ENCODE measurements at places on chromosomes 6 and 20. TPM values are rescaled to one million over a fixed set of nuclear protein-coding genes. Genes with fewer than 3 reads are reported as not detected.

Gene MAK
- total RNA-seq, result not detected

Gene CGA
- not detected for total RNA-seq

Gene FAM229B
- total RNA-seq, result 3.1 TPM

Gene RSPH4A
- total RNA-seq, result under 0.01 TPM

Gene GFOD1
- 41.4 TPM for total RNA-seq

Gene FAM110A
- 7.9 TPM for total RNA-seq

Gene EFCAB8
- 0.36 TPM for total RNA-seq

Gene SCRT2
- not detected for total RNA-seq

Gene CD40
- 13.8 TPM for total RNA-seq

Gene PSORS1C1
- total RNA-seq, result 6.0 TPM

Gene PRR18
- under 0.01 TPM for total RNA-seq

Data from nasal cavity respiratory epithelium epithelial cell of viscerocranial mucosa (primary cell).